ENCODE measurements at places on chromosomes 7 and 10.

DNA sequence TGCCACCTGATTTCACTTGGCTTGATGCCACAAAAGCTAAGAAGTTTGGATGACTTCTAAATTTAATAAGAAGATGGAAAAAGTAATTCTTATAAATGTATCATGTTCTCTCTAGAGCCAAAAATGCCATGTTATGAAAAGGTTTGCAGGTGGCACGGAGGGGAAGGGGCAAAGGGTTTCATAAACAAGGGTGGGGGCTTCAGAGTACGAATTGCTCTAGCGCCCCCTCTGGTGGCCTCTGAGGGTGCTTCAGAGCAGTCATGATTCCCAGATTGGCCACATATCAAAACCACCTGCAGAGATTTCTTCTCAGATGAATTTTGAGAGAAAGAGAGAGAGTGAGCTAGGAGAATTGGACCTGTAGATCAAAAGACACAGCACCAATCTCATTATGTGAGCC is 208.6 kb upstream of the YAE1 start:
- DNase-seq: no peak

DNA sequence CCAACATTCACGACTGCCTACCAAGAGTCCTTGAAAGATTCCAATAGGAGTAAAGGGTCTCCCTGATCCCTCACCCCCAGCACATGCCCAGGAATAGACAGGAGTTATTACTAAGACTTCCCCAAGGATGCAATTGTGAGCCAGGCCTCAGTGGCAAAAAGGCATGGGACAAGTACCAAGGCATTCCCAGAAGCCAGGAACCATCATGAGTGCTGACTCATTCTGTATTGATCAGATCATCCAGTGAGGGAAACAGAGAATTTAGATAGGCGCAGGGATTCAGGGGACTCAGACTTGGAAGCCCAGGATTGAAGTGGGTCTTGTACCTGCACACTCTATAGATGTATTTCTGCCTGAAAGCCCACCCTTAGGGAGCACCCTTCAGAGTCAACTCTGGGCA is 21.2 kb downstream of the MBL2 start:
- DNase-seq: no peak

DNA sequence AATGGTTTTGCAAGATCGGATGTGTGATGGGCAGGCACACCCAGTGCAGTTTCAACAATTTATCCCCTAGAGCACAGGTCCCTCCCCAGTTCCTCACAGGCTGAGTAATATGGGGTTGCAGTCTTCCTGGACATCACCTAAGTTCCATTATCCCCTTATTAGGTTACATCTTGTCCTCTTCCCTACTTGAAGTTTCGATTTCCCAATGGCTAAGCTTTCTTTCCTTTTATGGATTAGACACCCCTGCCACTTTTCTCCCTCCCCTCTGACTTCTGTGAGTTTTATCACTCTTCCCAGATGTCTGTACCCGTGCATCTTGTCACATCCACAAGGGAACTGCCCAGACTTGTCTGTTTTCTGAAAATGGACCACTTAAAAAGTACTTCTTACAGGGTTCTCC is 2.4 kb upstream of the NIPSNAP2 start:
- no peak for DNase-seq

DNA sequence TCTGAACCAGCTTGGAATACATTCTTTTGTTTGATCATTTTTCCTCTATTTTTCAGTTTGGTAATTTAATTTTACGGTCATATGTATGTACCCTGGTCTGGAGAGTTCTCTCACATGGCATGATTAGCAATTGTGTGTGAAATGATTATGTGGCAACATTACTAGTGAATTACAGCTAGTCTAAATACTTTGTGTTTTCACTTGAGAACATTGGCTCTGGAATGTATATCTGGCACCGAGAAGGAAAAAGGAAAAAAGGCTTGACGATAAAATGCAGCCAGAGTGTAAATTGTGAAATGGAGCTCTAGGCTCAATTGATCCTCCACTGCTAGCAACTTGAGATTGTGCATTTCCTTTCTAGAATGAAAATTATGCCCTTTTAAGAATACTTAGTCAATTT is 397.2 kb downstream of the EXOC4 start:
- DNase-seq: no peak
